ENCODE measurements at places on chromosomes 3 and 15.

GRCh38 chr3:73808862-73809509, 184.2 kb upstream of the PDZRN3 start:
- DNase-seq = no peak

DNA sequence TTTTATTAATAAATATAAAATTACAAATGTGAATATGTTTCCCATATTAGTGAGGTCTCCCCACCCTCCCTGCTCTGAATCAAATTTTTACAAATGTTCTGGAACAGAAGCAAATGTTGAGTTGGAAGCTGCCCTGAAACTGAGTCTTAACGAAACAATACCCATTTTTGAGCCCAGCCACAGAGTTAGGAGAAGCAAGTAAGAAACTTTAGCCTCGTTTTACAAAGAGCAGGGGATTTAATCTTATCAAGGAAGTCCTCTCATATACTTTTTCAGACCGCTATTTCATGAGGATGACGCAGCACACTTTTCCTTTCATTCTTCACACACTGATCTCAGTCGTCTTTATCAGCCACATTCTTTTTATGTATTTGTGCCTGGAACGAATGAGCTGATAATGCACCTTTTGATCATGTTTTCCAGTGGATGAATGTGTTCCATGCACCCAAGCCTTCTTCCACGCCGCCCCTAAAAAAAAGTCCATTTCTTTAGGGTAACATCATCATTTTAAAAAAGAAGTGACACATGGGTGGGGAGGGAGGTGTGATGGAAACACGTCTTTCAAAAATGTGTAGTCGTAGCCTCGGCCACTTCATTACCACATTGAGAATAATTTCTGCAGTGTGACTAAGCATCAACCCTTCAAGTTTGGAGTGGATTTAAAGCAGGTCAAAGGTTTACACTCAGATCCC, 48.1 kb downstream of the SETMAR start:
- no peak for DNase-seq

DNA sequence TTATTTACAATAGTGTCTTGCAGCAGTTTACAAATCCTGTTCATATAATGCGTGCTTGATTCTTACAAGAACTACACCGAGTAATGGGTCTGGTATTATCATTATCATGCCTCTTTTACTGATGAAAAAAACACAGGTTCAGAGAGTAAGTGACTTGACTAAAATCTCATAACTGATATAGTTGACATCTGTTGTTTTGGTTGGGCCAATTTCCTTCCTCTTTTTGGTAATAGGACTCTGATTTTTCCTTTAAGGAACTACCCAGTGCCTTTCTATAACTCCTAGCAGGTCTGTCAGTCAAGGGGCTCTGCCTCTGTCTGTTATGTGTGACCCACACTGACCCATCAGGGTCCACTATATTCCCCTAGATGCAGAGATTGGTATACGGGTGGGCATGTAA, 14.6 kb upstream of the BLOC1S6 start:
- DNase-seq = no peak

DNA sequence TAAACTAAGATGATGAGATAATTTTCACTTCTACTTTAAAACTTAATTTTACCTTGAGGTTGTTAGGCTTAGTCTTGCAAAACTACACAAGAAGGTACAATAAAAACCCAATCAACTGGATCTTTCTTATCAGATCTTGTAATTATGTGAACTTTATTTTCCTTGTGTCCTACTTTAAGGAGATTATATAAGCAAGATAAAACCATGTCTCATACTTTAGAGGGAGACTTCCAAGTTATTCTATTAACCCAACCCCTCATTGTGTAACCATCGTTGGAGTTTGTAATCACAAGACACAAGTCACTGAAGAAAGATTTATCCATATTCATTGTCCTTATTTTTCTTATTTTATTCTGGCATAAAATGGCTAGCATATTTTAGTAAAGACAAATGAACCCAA, 165.6 kb downstream of the SERPINI1 start:
- no peak for DNase-seq

GRCh38 chr3:36906504-36907149, 38.2 kb downstream of the TRANK1 start:
- DNase-seq = no peak

DNA sequence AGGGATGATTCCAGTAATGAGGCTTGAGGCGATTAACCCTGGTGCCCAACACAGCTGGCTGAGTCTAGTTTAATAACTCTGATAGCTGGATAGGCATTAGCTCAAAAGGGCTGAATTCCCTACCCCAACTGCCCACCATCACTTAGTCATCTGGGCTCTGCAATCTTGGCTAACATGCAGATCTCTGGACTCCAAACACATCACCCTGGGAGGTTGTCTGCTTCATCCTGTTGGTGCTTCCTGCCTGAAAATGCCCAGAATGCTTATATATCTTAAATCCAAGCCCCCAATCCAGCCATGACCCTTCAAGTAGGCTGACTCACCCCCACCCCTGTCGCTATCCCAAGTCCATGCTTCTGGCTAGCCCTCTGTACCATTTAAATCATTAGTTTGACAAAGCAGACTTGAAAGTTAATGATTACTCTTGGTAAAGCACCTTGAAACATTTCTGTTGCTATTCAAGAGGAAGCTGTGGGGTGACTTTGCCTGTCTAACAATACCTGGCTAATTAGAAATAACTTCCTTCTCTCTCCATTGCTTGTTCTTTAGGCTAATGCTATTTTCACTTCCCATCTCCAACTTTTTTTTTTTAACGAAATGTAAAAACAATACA, 107.0 kb upstream of the RORA start:
- no peak for DNase-seq

- no peak for DNase-seq
Observed at GRCh38 chr3:158330870-158331269, 221.0 kb downstream of the RSRC1 start.

- DNase-seq = no peak
Observed at GRCh38 chr3:71309342-71309741, 274.2 kb downstream of the FOXP1 start.

GRCh38 chr15:43439268-43439667, 53.7 kb downstream of the TP53BP1 start:
- DNase-seq = no peak

GRCh38 chr3:46542344-46542743, 23.8 kb downstream of the LRRC2 start:
- no peak for DNase-seq

GRCh38 chr3:142931222-142931621, 32.3 kb downstream of the PAQR9 start:
- no peak for DNase-seq

DNA sequence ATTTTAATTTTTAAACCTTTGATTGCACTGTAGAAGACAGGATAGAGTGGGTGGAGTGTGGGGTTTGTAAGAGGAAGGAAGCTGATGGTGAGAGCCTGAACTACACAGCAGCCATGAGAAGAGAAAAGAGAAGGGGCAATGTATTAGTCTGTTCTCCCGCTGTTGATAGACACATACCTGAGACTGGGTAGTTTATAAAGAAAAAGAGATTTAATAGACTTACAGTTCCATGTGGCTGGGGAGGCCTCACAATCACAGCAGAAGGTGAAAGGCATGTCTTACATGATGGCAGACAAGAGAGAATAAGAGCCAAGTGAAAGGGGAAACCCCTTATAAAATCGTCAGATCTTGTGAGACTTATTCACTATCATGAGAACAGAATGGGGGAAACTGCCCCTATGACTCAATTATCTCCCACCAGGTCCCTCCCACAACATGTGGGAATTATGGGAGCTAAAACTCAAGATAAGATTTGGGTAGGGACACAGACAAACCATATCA, 37.3 kb downstream of the STARD5 start:
- no peak for DNase-seq

- DNase-seq = no peak
Observed at GRCh38 chr15:52674831-52675230, 4.4 kb downstream of the ATOSA start.
